Mesendoderm (in vitro differentiated cells): ENCODE measurements at places on chromosomes 3 and 15.

GRCh38 chr15:31305796-31306425 lies 20.7 kb upstream of the KLF13 start:
- no peak overlapping the region for H3K4me3 ChIP-seq
- H3K27ac ChIP-seq: no peak overlapping the region
- DNase-seq: no peak
- no peaks in the 10 kb centered on the region for H3K27me3 ChIP-seq

DNA sequence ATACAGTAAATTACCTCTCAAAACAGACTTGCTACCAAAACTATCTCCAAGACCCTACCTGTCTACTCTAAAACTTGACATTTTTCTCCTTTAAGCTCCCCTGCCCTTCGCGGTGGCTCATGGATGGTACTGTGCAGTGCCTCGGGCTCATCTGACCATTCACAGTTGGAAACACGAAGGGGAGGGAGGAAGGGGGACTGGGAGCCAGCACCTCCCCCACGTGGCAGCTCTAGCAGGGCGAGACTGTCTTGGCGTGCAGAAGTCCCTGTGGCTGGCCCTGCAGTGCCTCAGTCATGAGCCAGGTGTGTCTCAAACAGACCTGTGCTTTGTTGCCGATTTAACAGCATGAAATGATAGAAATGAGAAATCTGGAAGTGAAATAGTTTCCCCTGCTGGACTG lies 372.0 kb downstream of the GABRG3 start:
- no peaks in the 10 kb centered on the region for H3K27me3 ChIP-seq
- no peak overlapping the region for H3K27ac ChIP-seq
- DNase-seq: peak; percentile 30
- no peaks in the 10 kb centered on the region for H3K36me3 ChIP-seq
- H3K4me3 ChIP-seq: no peak overlapping the region

DNA sequence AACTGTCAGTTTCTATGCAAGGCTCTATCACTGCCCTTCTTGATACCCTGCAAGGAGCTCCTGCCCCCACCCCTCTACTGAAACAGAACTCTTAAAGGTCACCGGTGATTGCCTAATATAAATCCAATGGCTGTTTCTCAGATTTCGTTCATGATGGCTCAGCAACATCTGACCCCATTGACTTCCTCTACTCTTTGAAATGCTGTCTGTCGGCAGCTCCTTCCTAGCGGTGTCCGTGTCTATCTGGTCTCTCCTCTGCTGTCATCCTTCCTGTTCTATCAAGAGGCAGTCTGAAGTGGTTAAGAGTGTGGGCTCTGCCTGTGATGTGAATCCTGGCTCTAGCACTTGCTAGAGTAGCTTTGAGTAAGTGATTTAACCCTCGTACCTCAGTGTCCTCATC lies 5.5 kb downstream of the TMEM266 start:
- H3K36me3 ChIP-seq: no peaks in the 10 kb centered on the region
- H3K27ac ChIP-seq: no peak overlapping the region
- no peak for DNase-seq

- no peaks in the 10 kb centered on the region for H3K27me3 ChIP-seq
- H3K36me3 ChIP-seq: no peaks in the 10 kb centered on the region
- H3K27ac ChIP-seq: no peak overlapping the region
- DNase-seq: no peak
- no peaks in the 10 kb centered on the region for H3K4me1 ChIP-seq
These were observed 238.2 kb upstream of the NAALADL2 start for GRCh38 chr3:174620855-174621472.

GRCh38 chr3:48082580-48083184 lies 66.5 kb upstream of the MAP4 start:
- no peak overlapping the region for H3K4me3 ChIP-seq
- H3K27ac ChIP-seq: no peak overlapping the region
- H3K27me3 ChIP-seq: no peaks in the 10 kb centered on the region
- H3K4me1 ChIP-seq: peaks cover 2% of the 10 kb centered on the region

- DNase-seq: no peak
- no peak overlapping the region for H3K27ac ChIP-seq
- H3K36me3 ChIP-seq: no peaks in the 10 kb centered on the region
These were observed 368.9 kb upstream of the PLSCR5 start for GRCh38 chr3:146974001-146974400.
